ENCODE measurements at places on chromosomes 3 and 15.

GRCh38 chr3:46852334-46852720, 10.9 kb downstream of the MYL3 start:
- no peak for DNase-seq

DNA sequence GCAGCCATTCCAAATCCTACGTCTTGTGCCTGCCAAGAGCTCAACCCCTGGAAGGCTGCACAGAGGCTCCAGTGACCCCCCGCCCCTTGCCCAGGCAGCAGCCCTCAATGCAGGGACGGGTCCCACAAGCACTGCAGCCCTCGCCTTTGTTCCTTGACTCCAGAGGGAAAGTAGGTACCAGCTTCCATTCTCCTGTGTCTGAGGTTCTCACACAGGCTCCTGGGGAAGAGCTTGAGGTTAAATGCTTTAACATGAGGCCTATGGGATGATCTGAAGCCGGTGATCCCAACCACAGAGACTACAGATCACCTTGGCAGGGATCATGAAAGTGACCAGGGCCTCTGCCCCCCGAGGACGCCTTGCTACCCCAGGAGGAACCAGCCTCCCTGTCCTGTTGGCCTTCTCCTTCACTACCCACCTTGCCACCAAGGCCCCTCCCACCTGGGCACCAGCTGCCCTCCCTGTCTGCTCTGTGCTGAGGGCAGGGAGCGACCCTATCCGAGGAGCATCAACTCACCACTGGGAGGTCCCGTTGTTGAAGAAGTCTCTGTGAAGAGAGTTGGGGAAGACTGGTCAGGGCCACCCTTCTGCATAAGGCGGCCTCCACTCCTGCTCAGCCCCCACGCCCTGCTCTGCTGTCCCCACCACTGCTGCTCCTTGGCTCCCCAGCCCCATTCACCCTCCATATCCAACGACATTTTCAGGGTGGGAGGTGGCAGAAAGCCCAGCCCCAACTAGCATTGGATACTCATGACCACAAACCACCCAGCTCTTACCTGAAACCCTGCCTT, 95.3 kb downstream of the SEC22A start:
- no peak for DNase-seq

- DNase-seq, result no peak
Observed at GRCh38 chr3:138062037-138062436, 52.1 kb downstream of the CLDN18 start.

DNA sequence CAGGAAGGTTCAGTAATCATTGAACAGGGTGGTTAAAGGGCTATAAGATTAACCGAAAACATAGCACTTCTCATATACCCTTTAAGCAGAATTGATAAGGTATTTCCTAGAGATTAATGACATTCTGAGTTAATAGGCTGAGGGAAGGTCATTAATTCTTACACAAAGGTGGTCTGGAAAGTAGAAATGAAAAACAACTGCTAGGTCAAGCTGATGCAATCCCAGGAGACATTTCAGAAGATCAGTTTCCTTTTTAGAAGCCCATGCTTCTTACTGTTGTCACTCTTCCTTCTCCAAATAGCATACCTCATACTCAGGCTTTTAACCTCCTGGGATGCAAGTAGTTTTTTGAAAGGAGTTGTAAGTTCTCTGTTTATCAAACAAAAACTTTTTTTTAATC, 8.8 kb downstream of the FILIP1L start:
- no peak for DNase-seq

DNA sequence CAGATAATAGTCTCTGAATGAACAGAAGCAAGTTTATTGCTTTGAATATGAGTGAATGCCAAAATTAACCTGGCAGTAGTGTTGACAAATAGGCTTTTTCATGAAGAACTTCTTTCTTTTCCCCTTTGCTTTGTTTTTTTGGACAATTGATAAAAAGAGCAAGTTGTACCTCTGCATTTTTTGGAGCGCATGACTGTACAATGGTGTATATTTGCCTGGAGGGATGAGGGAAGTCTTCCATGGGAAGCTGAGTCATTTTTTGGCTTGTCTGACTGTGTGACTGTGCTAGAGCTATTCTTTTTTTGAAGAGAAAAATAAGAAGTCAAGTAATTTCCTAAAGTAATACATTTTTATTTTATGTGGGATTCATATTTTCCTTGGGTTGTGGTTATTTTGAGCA, 186.9 kb downstream of the KLHL25 start:
- DNase-seq, result no peak

Data from activated T-cell treated with anti-CD3 and anti-CD28 coated beads for 48 hours (primary cell).